Activated CD8-positive, alpha-beta memory T cell treated with anti-CD3 and anti-CD28 coated beads, Interleukin-2, amount 50 U/mL, for 48 hours (primary cell): ENCODE measurements at places on chromosomes 1 and 21.

DNA sequence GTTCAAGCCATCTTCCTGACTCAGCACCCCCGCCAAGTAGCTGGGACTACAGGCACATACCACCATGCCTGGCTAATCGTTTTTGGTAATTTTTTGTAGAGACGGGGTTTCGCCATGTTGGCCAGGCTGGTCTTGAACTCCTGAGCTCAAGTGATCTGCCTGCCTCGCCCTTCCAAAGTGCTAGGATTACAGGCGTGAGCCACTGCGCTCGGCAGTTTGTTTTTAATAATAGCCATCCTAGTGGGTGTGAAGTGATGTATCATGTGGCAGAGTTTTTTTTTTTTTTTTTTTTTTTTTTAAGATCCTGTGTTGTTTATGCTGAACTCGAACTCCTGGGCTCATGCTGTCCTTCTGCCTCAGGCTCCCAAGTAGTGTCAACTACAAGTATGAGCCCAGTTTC is 51.8 kb downstream of the SPEN start:
- DNase-seq: no peak

- DNase-seq: no peak
Measured at GRCh38 chr1:57463343-57463742, 39.5 kb upstream of the DAB1 start.

GRCh38 chr1:40664167-40664537 is 1.3 kb downstream of the RIMS3 start:
- DNase-seq: no peak

GRCh38 chr1:84283381-84283780 is 18.1 kb upstream of the SAMD13 start:
- no peak for DNase-seq

DNA sequence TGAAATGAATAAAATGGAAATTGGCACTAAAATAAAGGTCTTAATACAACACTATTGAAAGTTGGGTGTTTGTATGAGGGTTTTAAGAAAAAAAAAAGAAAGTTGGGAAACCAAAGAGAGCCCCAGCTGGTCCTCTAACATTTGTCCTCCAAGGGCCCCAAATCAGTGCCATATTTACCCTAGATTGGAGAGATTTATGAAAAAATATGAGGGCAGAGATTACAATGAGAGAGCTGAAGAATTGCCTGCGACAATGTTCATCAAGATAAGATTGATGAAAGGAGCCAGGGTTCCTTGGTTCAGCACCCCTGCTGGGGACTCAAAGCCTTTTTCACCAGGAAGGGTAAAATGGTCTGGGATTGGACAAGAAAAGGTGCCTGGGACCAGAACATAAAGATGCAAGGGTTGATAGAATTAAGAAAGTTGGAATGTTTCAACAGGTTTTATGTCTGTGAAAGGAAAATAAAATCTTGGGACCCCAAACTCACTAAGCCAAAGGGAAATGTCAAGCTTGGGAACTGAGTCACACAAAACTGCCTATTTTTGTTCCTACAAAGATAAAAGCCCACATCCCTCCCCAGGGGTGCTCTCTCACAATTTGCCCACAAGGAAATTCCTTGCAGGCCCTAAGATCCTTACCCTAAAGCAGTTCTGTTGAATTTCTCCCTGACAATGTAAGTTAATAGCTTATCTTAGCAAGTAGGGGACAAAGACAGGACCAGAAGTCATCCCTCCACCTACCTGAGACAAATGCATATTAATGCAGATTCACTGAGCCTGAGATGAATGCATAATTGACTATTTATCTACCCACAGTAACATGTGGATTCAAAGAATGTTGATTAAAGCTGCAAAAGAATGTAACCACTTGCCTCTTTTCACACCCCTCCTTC is 26.8 kb downstream of the CBR1 start:
- no peak for DNase-seq

DNA sequence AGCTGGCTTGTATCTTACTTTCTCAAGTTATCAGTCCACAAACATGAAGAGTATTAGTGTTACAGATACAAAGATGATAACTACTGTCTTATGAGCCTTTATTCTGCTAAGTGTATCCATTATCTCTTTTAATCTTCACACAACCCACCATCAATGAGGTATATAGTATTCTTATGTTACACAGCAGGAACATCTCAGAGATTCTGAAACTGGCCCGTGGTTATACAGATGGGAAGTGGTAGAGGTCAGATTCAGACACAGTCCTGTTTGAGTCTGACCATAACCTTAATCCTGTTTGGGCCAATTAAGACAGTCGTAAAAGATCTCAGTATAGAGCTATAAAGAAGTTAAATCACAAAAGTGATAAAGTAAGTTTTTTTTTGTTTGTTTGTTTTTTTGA is 5.1 kb upstream of the TMEM269 start:
- no peak for DNase-seq

- no peak for DNase-seq
Measured at GRCh38 chr21:38970765-38971164, 165.0 kb downstream of the ETS2 start.

DNA sequence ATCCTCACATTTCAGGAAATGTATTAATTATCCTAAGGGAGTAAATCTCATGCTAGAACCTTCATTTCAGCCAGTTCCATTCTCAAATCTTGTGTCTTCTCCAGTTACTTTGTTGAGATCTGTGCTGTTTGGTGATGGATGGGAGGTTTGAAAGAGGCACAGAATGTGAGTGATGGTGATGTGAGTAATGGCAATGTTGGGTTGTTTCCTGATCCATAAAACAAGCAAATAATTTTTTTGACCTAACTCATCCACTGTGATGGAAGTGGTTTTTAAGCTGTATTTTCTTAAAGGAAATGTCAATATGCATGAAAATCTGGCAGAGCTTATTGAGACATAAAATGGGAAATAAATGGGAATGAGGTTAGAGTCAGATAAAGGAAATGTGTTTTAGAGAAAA is 214.7 kb downstream of the CHRM3 start:
- no peak for DNase-seq

GRCh38 chr21:45383111-45383614 is 21.8 kb upstream of the COL18A1 start:
- DNase-seq: no peak

DNA sequence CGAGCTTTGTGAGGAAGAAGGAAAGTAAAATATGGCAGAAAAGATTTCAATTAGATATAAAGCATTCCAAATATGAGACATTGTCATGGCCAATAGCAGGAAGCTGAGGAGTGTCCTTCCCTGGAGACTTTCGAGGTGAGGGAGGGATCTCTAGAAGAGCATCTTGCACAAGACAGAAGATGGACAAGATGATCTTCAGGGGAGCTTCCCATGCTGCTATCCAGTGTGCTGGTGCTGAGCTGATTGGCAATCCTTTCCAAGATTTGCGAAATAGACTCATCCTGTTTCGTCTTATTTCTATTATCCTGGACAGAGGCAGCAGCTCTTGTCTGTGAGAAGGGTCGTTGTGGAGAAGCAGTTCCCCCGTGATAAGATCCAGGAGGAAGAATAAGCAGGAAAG is 342.0 kb upstream of the CAMK1G start:
- no peak for DNase-seq

GRCh38 chr1:45686288-45687013 is at the start of gene GPBP1L1:
GPBP1L1 (minus strand) TSS chr1:45686533; CDS start chr1:45659087, 27,446 bp downstream.
- peak; percentile 98 for DNase-seq

- DNase-seq: no peak
Measured at GRCh38 chr1:70134148-70134547, 71.2 kb downstream of the LRRC40 start.

DNA sequence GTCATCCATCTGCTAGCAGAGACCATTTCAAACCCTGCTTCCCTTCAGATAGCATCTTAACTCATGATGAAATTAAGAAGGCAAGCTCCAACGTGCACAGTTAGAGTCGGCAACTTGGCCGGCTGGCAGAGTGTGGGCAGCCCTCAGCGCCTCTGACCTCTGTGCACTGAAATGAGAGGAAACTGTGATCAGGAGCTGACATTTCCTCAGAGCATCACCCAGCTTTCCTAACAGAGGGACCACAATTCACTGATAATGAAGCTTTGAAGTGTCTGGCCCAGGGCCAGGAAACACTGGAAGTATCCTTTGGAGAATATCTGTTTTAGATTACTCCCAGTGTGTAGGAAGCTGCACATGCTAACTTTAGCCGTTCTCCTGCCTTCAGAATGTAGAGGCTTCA is 145.0 kb upstream of the ZC3H11B start:
- DNase-seq: no peak

DNA sequence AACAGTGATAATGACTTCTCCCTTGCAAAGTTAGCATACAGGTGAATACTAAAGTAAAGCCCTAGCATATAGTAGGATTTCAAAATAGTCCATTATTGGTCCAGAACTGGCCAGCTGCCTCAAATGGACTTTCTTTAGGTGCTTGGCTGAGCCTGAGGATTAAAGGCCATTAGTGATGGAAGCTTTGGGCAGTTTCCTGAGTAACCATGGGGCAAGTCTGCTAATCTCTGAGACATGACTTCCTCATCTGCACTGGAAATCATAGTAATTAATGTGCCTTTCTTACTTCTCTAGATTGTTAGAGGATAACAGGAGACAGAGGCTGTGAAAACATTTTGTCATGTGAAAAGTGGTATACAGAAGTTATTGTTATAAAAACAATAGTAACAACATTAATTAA is 156.5 kb upstream of the UBE2U start:
- DNase-seq: no peak

DNA sequence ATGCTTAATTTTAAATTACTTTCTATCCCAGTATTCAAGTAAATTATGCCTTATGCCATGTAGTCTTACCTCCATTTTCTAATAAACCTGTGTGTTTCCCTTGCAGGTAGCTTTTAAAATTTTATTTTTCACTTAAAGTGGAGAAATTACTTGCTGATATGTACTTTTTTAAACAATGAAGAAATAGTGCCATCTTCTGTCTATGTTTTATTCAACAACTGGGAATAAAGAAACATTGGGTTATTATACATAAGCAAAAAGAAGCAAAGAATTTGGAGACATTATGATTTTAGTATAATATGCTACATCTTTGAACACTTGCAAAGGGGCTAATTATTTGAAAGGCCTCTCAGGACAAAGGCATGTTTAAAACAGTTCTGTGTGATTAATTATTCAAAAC is 1912.9 kb downstream of the MRPL39 start:
- no peak for DNase-seq

DNA sequence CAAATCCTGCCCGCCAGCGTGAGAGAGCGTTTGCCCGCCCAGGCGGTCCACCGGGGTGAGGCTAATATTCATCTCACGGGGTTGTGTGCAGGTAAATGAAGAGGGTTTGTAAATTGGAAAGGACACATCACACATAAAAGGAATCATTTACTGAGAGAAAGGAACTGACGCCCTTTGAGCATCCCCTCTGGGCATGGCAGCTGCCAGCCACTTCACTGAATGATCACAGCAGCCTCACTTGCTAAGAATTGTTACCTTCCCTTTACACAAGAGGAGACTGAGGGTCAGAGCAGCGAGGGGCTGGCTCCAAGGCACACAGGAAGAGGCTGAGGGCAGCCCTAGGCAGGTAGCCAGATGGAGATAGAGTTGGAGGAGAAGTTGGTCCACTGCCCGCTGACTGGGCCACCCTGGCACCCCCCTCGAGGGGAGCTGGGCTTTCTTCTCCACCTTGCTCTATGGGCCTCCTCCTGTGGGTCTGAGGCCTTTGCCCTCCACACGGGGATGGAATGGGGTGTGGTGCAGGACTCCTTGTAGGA is 96.0 kb downstream of the FOXD2 start:
- DNase-seq: no peak

DNA sequence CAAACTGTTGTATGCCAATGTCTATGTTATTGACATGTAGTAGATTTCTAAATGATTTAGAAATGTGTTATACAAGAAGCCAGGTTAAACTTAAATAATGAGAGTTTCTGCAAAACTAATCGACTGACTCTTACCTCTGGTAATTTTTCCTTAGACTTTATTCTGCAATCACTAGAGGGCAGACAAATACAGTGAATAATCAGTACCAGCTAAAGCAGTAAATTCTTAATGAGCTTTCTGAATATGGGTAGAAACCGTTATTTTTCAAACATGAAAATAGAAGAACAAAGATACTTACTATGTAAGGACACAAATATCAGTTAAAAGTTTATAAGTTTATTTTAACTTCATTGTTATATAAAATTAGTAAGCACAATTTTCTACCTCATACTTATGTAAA is 97.9 kb upstream of the RGS1 start:
- no peak for DNase-seq

GRCh38 chr1:33007190-33008050 is 29.3 kb downstream of the AK2 start:
- DNase-seq: no peak

GRCh38 chr1:8201331-8201861 is 116.5 kb upstream of the SLC45A1 start:
- no peak for DNase-seq

- no peak for DNase-seq
Measured at GRCh38 chr1:221164951-221165838, 286.0 kb downstream of the HLX start.

- DNase-seq: no peak
Measured at GRCh38 chr1:178646821-178647220, 78.2 kb upstream of the RALGPS2 start.

- no peak for DNase-seq
Measured at GRCh38 chr21:31222142-31222541, 121.9 kb downstream of the TIAM1 start.

DNA sequence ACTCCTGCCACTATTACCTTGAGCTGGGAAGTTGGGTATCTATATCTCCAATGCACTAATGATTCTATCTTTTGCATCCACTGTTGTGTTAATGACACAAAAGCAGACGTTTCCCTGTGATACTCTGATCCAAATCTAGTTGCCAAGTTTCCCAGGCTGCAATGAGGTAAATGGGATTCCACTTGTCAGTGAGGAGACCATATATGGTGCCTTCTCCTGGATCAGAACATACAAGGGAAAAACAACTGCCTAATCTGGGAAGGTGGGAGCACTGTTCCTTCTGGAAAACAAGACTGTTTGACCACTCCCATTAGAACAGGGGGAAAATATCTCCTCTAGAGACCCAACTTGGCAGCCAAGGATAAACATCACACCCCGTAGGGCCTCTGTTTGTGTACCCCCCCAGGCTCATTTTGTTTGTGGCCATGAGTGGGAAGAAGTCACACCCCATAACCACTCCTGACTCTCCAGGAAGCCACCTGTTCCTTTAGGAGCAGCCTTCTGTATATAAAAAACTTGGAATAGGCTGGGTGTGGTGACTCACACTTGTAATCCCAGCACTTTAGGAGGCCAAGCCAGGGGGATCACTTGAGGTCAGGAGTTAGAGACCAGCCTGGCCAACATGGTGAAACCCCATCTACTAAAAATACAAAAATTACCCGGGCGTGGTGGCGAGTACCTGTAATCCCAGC is 28.5 kb upstream of the SLC6A9 start:
- no peak for DNase-seq

GRCh38 chr1:37708471-37708870 is 16.2 kb downstream of the CDCA8 start:
- DNase-seq: no peak

DNA sequence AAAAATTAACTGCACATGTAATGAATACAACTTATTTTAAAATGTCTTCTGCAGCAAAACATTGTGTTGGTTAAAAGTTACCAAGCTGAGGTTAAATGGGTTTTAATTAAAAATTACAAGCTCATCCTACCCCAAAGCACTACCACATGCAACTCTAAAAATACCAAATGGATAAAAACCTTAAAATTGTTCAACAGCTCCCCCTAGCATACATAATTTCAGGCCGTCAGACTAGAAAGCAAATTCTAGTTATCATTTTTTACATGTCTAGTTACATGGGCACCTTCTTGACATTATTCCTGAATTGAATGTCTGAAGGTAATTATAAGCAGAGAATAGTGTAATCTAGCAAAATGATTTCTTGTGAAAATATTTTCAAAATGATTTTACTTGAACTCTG is 176.5 kb downstream of the C1orf21 start:
- DNase-seq: no peak

GRCh38 chr1:176884286-176884685 is 280.2 kb downstream of the ASTN1 start:
- no peak for DNase-seq
